ENCODE measurements at places on chromosomes 6 and 20.

DNA sequence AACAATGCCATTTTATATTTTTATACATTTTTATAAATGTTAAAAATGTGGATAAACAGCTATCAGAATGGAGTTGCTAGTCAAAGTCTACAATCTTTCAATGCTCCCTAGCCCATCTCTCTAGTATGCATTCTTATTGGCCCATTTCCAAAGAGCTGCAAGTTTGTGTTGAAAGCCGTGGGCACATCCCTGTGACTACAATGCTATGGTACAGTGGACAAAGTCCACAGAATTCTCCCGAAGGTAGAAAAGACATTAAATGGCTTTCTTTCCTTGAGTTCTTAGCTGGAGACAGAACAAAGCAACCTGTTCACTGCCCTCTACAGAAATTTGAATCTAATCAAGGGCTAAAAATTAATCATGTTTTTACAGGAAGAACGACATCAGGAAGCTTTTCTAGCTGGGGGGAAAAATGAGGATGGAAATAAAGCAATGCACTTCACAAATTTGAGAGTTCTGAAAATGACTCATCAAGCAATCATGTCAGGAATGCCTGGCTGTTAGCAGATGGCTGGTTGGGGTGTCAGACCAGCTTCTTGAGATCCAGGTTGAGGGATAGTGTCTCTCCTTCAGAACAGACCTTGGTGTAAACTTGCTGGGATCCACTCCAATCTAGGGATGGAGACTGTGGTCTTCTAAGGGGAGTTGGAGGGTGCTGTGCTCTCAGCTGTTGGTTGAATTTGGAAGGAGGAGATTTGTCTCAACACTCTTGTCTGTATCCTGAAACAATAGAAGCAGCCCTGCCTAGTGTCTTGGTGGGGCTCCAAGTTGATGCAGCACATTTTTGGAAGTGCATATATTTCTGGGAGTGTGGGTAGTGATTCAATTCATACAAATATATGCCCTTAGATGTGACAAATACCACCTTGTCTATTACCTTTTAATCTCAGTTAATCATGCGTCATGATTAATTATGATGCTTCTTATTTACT lies 143.4 kb upstream of the PHACTR1 start:
- DNase-seq: no peak

GRCh38 chr6:167495506-167496401 lies 170.9 kb downstream of the TTLL2 start:
- DNase-seq: no peak

DNA sequence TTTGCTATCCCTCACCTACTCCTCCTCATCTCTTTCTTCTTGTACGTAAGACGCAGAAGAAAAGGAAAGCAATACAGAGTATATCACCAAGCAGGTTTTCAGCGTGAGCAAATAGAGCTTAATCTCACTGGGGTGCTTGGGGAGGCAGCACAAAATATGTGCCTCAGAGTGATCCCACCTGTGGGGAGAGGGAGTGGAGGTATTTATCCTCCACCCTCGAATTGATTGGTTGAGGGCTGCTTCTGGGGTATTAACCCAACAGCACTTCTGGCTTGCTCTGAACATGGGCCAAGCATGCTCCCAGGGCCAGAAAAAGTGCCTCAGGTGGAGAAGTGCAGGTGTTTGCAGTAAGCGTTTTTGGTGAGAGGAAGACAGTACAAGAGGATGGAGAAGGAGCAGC lies 78.5 kb upstream of the EYA2 start:
- DNase-seq: no peak

GRCh38 chr20:34011275-34011674 lies 17.6 kb downstream of the RALY start:
- DNase-seq: no peak

GRCh38 chr6:153129873-153130514 lies 1.1 kb downstream of the RGS17 start:
- no peak for DNase-seq

- DNase-seq: no peak
Measured at GRCh38 chr6:22664968-22665367, 95.6 kb downstream of the HDGFL1 start.

DNA sequence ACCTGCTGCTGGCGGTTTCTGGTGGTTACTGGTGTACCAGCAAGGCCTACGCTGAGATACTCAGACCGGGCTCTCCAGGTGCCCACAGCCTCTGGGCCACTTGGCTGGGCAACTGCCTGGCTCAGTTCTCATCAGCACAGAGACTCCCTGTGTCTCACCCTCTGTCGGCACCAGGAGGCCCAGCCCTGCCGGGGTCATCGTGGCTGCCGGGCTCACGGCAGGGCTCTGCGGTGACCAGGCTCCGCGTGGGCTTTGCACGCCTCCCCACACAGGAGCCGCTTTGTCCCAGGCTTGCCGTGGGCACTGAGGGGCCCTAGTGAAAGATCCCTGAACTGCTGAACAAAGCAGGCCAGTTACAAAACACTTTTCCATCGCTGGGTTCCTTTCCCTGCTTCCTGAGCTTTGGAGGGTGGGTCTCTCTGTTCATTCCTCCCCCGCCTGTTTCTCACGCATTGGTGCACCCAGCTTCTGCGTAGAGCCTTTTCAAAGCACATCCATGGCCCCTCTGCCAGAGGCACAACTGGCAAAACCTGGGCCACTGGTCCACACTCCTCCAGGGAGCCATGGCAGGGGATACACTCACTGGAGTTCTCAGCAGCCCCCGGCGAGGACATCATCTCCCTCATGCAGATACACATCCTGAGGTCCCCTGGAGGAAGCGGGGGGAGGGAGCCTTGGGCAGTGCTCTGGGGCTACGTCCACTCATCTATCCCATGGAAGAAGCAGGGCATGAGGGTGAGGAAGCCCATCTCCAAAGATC lies 117.0 kb downstream of the NFATC2 start:
- DNase-seq: no peak

DNA sequence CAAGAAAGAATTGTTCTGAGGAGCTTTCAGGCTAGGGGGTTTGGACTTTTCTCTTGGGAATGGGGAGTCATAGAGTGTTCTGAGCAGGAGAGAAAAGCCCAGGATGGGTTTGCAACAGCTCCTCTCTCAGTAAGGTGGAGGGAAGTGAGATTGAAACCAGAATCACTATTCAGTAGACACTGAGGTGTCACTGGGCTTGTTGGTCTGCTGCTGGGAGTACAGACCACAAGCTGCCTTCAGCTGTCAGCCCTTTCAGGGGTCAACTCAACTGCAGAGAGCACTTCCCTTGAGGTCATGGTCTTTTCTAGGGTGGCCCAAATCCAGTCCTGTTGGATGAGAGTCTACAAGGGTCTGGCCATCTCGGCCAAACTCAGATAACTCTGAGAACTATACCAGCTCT lies 12.9 kb upstream of the FOXA2 start:
- DNase-seq: no peak

DNA sequence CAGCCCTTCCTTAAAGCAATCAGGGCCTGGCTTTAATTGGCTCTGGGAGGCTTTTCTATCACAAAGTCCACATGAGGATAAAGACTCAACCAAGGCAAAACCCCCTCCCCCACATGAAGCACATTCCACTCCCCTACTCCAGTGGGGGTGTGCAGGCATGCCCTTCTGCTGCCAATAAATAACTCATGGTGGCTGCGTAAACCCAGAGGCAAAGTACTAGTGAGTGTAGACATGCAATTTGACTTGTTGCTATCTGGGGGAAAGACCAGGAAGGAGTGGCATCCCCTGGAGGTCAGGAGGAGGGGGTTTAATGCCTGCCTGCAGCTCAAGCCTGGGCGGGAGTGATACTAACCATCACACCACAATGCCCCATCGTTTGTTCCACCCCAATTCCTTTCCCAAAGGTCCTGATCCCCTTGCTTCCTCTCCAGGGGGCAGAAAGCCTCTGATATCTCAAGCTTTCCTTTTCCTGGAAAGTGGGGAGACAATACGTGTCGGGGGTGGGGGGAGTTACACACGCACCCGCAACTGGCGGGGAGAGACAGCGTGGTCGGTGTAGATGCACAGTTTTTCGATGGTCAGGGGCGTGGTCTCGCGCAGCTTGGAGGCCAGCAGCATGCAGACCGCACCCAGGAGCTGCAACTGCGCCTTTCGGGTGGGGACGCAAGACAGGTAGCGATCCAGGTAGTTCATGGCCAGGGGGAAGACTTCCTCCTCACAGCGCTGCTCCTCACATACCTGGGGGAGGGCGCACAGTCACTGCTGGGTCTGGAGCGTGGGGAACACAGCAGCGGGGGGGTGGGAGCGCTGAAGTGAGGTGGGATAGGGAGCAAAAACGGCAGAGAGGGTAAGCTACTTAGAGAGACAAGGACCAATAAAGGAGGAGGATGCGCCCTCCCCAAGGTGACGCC lies 1.5 kb downstream of the CCND3 start:
- peak; percentile 59 for DNase-seq

DNA sequence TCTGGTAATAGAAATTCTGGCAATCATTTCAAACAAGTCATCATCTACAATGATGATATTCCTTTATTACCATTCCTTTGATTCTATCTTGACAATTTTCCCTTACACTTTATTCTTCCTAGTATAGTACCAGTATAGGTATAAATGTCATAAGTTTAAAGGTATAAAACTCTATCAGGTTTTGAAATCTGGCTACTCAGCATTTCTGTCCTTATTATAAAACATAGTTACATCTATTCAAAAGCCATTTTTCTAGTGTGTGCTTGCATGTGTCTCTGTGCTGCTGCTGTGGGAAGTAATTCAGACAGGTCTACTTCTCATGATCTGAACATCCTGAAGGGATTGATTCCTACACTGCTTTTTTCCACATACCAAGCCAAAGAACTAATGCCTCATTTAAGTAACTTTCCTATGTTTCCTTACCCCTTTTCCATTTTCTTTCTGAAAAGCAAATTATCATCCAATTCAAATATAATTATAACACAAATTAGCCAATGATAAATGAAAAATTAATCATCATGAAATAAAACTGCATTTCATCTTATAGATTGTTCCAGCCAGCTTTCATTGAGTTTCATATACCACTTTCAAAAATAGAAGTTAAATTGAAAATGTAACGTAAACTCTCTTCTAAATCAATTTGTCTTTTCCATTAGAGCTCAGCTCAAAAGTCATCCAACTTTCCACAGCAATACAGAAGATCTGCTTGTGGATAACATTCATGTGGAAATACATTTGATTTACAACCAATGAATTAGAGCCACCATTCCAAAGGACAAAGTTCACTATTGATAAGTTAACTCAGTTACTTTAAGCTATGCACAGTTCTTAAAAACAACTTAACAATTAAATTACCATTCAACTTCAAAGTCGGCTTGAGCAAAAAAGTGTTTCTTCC lies 35.9 kb downstream of the COL12A1 start:
- DNase-seq: no peak

- no peak for DNase-seq
Measured at GRCh38 chr20:48195121-48195870, 410.0 kb upstream of the SULF2 start.

GRCh38 chr6:170274713-170275560 lies 15.9 kb downstream of the DLL1 start:
- DNase-seq: no peak

DNA sequence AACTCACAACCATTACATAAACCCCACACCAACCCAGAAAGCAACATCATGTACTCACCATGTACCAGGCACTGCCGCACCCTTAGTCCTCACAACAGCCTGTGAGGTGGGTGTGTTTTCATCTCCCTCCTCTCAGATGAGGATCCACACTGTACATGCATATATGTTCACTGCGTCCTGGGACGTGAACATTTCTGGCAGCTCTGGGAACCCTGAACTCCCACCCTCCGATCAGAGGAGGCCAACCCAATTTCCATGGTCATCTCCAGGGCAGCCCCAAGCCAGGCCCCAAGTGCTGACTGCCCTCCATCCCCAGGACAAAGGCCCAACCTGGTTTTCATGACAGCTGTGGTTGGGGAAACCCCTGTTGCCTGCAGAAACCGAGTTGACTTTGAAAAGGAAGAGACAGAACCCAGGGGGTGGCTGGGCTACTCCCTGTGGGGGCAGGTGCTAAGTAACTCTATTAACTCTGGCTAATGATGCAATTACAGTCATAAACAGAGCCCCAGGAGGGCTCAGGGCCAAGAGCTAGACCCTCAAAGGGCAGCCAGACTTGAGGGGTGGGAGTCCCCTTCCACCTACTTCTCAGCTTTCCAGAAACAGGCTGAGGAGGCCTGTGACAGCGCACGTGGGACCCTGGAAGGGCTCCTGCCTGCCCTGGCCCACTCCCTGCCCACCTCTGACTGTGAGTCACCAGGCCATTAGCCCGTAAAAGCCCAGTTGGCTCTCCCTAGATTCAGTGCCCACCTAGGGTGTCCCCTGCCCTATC lies 2.6 kb downstream of the TFEB start:
- no peak for DNase-seq

GRCh38 chr20:8019246-8019997 lies at the start of gene TMX4:
TMX4 (minus strand) TSS chr20:8019761; CDS start chr20:8019613, 148 bp downstream.
- peak; percentile 91 for DNase-seq

DNA sequence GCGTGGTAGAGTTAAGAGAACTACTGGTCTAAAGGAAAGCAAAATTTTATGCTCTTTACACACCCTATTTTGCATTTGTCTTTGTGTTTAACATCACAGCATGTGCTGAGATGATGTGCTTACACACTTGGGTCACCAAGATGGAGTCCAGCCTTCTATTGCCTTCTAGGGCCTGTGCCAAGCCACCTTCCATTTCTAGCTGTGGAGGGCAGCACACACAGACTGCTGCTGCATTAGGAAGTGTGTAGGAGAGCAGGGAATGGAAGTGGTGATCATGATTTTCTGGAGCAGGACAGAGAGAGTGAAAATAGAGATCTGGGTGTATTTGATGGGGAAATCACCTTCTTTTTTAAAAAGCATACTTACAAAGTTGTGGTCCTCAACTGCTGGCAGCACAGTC lies 191.6 kb downstream of the SOX4 start:
- no peak for DNase-seq

GRCh38 chr20:9409352-9409751 lies 105.0 kb upstream of the LAMP5 start:
- no peak for DNase-seq

DNA sequence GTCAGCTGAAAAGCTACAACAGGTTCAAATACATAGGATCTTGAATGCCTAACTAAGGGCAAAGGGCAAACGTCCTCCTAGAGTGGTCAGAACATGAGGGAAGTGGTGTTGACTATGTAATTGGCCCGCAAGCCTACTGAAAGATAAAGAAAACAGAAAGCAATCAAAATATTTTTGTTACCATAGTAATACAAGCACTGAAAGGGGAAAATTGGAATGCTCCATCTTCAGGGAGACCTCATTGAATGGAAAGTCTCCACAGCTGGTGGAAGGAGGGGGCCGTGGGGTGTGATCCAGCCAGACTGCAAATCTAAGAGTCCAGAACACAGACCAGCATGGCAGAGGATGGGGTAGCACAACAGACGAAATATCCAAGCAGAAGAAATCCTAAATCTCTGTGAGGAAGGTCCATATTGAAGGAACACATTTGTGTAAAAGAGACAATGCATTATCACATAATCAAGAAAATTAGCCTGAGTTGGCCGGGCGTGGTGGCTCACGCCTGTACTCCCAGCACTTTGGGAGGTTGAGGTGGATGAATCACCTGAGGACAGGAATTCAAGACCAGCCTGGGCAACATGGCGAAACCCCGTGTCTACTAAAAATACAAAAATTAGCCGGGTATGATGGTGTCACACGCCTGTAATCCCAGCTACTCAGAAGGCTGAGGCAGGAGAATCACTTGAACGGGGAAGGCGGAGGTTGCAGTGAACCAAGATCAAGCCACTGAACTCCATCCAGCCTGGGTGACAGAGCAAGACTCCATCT lies 39.5 kb downstream of the MTFR2 start:
- no peak for DNase-seq
